ENCODE measurements at places on chromosomes 2 and 18.

GRCh38 chr2:170121689-170122088 lies 56.3 kb upstream of the MYO3B start:
- DNase-seq = no peak
- no peaks in the 10 kb centered on the region for H3K4me1 ChIP-seq
- H3K27ac ChIP-seq = no peak overlapping the region
- no peaks in the 10 kb centered on the region for H3K27me3 ChIP-seq
- no peak overlapping the region for H3K4me3 ChIP-seq
- no peaks in the 10 kb centered on the region for H3K36me3 ChIP-seq

DNA sequence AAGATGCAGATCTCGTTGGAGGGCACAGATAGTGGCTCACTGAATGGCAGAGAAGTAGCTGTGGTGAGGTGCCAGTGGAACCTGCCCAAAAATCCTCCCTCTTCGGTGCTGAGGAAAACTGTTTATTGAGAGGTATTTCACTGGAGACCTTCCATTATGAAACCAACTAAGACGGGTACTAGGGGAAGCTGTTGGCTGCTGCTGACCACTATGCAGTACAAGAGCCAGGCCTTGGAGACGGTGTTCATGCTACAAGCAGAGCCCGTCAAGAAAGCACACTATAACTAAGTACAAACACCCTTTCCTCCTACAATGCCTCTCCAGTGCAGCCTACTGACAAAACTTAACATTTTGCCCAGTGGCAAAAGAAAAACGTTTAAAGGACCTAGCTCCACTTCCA lies 4.6 kb downstream of the ARL5A start:
- H3K27ac ChIP-seq = peak overlapping the region; percentile 16
- no peak for DNase-seq
- no peaks in the 10 kb centered on the region for H3K27me3 ChIP-seq
- H3K4me3 ChIP-seq = no peak overlapping the region

DNA sequence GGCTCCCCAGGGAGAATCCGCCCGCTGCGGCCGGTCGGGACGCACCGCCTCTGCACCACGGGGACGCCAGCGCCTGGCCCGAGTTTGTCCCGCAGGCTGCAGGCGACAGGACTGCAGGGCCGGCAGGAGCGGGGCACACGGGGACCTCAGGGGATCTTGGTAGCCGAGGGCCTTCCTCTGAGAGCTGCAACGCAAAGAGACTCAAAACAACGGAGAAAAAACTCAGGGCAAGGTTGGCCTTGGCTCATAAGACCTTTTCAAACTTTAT lies 79.7 kb downstream of the ARHGEF4 start:
- peaks cover 8% of the 10 kb centered on the region for H3K4me1 ChIP-seq
- H3K27ac ChIP-seq = no peak overlapping the region
- H3K4me3 ChIP-seq = no peak overlapping the region
- no peak for DNase-seq
- H3K27me3 ChIP-seq = no peaks in the 10 kb centered on the region

- H3K27me3 ChIP-seq = no peaks in the 10 kb centered on the region
- DNase-seq = no peak
- peaks cover 17% of the 10 kb centered on the region for H3K4me1 ChIP-seq
- no peaks in the 10 kb centered on the region for H3K36me3 ChIP-seq
- no peak overlapping the region for H3K4me3 ChIP-seq
These were observed 11.1 kb upstream of the CYS1 start for GRCh38 chr2:10091182-10091888.

DNA sequence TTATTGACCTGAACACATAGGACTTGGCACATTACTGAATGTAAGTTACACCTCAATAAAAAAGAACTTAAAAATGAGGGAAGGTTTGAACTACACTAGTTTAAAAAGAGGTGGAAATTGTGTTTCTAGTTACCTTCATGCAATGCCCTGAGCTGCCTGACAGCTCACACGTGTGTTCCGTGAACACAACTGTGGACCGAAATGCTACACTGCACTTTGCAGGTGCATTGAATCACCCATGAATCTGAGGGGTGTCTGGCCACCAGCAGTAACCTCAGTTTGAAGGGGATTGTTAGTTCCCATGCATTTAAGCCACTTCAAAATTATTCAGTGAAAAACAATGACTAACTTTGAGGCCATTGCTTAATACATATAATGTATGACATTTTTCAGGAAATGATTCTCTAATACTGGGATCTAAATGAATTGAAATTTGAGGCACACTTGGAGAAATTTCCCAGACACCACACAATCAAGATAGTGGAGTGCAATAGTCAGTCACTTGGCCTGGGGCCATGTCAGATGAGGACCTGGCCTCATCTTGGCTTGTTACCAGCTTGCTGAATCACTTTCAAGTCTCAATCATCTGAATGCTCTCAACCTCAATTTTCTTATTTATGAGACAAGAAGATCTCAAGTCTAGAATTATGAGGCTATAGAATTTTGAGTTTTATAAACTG lies 59.3 kb downstream of the MYL12B start:
- H3K4me1 ChIP-seq = peaks cover 2% of the 10 kb centered on the region
- no peak overlapping the region for H3K4me3 ChIP-seq
- no peak overlapping the region for H3K27ac ChIP-seq
- no peaks in the 10 kb centered on the region for H3K36me3 ChIP-seq

GRCh38 chr2:16060125-16060935 lies 120.0 kb downstream of the MYCN start:
- no peaks in the 10 kb centered on the region for H3K36me3 ChIP-seq
- H3K4me3 ChIP-seq = no peak overlapping the region

DNA sequence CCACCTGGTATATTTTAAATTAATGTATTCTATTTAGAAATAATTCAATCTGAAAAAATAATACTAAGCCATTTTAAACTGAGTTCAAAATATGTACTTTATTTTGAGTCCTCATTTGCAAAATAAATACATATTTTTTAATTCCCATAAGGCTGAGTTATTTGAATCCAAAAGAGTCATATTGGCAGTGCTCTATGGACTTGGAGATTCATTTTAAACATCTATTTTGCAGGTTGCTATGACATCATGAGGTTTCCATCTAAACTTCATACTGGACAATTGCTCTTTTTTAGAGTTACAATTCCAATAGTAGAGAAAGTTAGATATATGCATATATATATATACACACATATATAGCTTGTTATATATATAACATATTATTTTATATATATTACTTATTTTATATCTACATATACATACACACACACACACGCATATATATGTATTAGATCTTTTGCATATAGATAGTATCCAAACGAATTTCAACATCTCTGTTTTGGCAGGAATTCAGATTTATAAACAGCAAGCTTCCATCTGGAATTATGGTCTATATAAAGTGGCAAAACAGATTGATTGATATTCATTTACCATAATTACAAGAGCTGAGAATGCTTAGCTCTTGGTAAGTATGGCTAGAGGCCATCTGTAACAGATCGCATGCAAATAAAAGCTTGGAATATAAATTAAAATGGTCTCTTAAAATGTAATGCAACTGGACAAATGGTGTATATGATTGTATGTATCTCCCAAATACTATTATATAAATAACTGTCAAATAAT lies 34.9 kb downstream of the NOL4 start:
- no peak overlapping the region for H3K27ac ChIP-seq
- DNase-seq = no peak
- no peaks in the 10 kb centered on the region for H3K4me1 ChIP-seq
- no peak overlapping the region for H3K4me3 ChIP-seq
- no peaks in the 10 kb centered on the region for H3K27me3 ChIP-seq

- no peak overlapping the region for H3K4me3 ChIP-seq
- H3K4me1 ChIP-seq = peaks cover 3% of the 10 kb centered on the region
- no peak overlapping the region for H3K27ac ChIP-seq
- DNase-seq = no peak
These were observed 4.6 kb downstream of the MRPL33 start for GRCh38 chr2:27776097-27776496.

- no peaks in the 10 kb centered on the region for H3K36me3 ChIP-seq
- no peak overlapping the region for H3K4me3 ChIP-seq
These were observed 16.4 kb upstream of the KCNG3 start for GRCh38 chr2:42510191-42510590.

DNA sequence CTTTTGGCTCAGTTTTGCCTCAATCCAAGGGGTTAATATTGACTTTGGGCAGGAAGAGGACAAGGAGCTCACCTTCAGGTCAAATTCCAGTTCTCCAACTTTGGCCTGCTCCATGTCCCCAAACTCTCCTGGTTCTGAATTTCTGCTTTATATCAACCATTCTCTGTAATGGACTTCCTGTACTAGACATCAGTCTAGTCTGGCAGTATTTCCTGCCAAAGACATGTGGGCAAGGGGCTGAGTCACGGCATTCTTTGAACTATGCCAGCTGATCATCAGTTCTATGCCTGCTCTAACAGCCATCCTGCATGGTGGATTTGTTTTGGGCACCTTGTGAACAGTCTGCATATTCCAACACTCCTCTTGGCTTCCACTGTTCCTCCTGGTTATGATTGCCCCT lies 199.4 kb downstream of the ZEB2 start:
- no peaks in the 10 kb centered on the region for H3K27me3 ChIP-seq
- DNase-seq = no peak
- no peak overlapping the region for H3K27ac ChIP-seq
- no peak overlapping the region for H3K4me3 ChIP-seq

DNA sequence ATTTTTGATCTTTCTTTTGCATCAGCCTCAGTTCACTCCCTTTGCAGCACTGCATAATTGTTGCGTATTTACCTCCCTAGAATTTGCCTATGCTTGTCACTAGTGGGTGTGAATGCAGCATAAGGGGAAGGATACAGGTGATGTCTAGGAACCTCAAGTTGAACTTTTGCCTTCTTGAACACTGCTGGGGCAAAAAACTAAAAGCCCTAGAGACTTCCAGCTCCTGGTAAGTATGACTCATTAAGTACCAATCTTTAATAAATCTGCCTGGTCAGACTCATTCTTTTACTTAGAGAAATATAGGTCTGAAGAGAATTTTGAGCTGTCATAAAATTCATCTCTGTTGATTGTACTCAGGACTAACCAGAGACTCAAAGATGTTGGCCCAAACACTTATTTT lies 547.3 kb upstream of the FANCL start:
- no peaks in the 10 kb centered on the region for H3K36me3 ChIP-seq
- H3K27me3 ChIP-seq = no peaks in the 10 kb centered on the region
- H3K4me3 ChIP-seq = no peak overlapping the region
- H3K4me1 ChIP-seq = no peaks in the 10 kb centered on the region
- H3K27ac ChIP-seq = no peak overlapping the region

DNA sequence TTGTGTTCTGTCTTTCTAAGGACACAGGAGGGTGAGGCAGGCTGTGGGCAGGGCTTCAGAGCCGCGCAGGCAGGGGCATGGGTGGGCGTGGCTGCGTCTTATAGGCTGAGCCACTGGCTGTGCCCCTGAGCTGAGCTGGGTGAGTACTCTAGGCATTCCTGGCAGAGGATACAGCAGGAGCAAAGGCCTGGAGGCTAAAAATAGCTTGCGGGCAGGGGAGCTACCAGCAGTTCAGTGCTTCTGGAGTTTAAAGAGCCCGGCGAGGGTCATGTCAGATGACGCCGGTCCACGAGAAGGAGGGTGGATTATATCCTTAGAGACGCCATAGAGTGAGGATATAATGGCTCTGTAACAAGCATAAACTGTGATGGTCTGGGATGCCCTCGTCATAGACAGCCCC lies 31.5 kb upstream of the PDIA6 start:
- H3K36me3 ChIP-seq = no peaks in the 10 kb centered on the region
- H3K4me1 ChIP-seq = peaks cover 11% of the 10 kb centered on the region
- DNase-seq = no peak
- no peak overlapping the region for H3K4me3 ChIP-seq
